NCI-H1105 (cell line): ENCODE measurements at places on chromosomes 7 and 10.
A peak's percentile ranks its signal among the peaks of the same experiment; 100 is the strongest.

- DNase-seq, result peak; percentile 8
These were observed 613 bp downstream of the MAPK8 start for GRCh38 chr10:48306870-48307710.

DNA sequence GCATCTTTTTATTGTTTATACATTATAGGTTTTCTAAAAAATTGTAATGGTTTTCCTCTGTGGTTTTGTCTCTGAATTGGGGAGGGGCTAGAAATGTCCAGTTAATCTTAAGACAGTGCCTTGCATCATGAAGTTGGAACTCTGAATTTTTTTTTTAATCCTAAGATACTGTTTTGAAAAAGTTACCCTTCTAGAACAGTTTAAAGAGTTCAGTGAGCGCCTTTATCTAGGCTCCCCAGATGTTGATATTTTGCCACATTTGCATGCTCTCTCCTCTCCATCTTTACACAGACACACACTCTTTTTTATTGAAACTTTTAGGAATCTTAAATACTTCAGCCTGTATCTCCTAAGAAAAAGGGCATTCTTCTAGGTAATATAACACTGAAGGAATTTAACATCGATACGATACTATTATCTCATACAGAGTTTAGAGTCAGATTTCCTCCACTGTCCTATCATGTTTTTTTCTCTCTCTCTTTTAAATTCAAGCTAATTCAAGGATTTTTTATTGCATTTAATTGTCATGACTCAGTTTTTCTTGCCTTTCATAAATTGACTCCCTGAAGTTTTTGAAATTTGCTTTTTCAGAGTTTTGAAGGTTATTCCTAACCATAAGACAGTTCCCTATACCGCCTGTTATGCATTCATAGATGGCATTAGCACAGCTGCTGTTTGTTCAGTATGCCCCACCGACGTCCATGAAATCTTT, 31.5 kb downstream of the PRKAR2B start:
- DNase-seq, result peak; percentile 14

DNA sequence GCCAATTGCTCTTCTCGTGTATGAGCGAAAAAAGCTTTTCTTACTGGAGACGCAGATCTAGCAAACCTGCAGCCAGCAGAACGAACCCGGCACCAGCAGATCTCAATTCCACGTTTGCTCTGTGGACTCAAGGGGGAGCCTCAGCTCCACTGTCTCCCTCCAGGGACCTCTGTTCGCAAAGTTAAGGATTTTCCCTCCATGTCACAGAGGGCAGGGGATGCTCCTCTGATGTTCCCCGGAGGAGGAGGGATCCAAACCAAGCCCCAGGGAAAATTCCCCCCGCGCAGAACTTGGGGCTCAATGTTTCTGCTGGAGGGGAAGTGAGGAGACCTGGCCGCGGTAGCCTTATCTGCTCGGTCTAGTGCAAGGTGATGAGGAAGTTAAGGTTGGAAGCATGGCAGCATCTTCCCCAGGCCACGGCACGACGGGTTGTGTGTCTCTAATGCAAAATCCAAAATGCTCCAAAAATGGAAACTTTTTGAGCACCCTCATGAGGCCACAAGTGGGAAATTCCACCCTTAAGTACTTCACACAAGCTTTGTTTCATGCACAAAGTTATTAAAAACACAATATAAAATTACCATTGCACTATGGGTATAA, 9.0 kb downstream of the IQCE start:
- no peak for DNase-seq

DNA sequence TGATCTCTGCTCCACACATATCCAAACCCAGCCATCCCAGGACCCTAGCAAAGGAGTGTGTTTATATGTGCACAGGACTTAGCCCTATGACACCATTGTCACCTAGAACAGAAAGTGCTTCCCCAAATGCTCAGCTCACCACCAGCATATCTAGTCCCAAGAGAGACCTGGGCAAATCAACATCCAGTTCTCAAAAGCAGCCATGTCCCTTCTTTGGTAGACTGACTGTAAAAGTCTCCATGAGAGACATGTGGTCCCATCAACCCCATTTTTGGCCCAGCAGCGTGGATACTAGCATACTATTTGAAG, 20.9 kb upstream of the ARHGAP22 start:
- no peak for DNase-seq

- no peak for DNase-seq
These were observed 214.4 kb downstream of the FAM107B start for GRCh38 chr10:14560274-14560673.

- DNase-seq, result no peak
These were observed 59.3 kb downstream of the ANKMY2 start for GRCh38 chr7:16586081-16586874.
